EL (cell line): ENCODE measurements at places on chromosomes 1 and 21.

DNA sequence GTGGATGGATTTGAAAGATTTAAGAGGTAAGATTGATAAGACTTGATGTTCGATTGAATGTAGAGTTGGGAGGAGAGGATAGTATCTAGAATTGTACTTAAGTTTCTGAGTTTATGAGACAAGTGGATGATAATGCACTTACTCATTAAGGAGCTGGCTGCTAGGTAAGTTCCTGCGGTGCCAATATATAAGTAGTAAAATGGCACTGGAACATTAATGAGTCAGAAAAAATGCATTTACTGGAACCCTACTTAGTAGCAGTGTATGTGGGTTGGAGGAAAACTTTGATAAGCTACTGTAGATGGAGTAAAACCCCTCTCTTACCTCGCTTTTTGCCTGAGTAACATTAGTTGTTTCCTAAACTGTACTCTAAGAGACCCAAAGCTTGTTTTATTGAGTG is 68.2 kb downstream of the ZFYVE9 start:
- peak; percentile 12 for DNase-seq

DNA sequence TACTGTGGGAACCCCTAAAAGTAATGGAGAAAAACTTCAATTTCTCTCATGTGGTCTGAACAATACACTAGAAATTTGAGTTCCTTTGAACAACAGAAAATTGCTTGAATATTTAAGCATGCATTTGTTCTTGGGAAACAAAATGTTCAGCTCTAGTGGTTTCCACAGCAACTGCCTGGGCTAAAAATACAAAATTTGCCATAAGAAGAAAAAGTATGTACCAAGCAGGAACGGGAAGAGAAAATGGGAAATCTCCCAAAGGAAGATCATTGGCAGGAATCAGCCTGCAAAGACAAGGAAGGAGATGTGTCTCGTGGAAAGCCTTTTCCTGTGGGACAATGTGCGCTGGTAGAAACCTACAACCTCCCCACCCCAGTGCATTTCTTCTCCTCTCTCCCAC is 119.0 kb upstream of the DPT start:
- no peak for DNase-seq

DNA sequence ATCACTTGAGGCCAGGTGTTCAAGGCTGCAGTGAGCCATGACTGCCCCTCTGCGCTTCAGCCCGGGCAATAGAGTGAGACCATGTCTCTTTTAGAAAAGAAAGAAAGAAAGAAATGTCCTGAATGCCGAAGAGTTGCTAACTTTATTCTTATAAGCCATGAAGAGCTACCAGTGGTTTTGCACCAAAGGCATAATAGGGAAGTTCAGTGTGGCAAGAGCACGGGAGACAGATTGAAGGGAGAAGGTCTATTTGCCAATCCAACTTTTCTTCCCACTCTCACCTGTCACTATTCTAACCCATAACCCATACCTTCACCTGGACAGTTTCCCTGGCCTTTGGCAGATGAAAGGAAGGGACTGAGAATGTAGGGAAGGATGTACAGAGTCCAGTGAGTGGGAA is 4.4 kb upstream of the PEA15 start:
- DNase-seq, result no peak

- no peak for DNase-seq
Observed at GRCh38 chr1:61091455-61091854, 9.1 kb downstream of the NFIA start.

DNA sequence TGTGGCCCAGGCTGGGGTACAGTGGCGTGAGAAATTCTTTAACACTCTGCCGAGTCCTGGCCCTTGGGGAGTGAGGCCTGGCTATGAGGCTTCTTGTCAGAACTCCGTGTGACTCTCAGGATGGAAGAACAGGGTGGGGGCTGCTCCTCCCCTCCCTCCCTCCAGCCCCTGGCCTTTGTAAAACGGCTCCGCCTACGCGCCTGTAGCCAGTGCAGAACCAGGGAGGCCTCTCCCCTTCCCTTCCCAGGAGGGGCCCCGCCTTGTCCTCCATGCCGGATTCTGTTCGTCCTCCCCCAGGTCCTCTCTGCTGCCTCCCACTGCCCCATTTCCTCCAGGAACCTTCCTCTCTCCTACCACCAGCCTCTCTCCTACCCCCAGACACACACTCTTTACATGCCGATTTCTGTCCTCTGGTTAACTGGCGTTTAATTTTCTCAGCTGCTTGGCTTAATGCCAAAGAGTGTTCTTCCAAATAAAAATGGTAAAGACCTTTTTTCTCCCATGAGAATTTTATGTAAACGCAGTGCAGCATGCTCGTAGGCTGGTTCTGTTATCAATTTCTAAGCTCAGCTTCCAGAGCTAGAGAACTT is 21.0 kb downstream of the PDE9A start:
- DNase-seq, result no peak
